ENCODE measurements at places on chromosomes 13 and 19.

DNA sequence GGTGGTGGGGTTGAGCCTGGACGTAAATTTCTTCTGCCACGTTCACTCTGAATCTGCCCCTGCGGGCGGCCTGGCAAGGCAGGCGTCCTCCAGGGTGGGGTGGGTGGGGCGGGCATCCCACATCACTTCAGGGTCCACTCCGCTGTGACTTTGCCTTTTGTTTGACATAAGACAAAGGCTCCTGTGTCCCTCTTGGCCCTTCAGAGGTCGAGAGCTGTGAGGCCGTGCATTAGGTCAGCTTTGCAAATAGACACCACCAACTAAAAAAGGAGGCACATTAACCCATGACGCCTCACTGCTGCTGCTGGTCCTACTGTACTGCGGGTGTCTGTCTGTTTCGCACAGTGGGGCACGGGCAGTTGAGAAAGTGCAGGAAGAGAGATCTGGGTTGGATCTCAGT lies 10.5 kb upstream of the ZNF536 start:
- no peak for DNase-seq

GRCh38 chr19:1567848-1568227 lies 287 bp downstream of the MEX3D start:
- DNase-seq, result no peak

DNA sequence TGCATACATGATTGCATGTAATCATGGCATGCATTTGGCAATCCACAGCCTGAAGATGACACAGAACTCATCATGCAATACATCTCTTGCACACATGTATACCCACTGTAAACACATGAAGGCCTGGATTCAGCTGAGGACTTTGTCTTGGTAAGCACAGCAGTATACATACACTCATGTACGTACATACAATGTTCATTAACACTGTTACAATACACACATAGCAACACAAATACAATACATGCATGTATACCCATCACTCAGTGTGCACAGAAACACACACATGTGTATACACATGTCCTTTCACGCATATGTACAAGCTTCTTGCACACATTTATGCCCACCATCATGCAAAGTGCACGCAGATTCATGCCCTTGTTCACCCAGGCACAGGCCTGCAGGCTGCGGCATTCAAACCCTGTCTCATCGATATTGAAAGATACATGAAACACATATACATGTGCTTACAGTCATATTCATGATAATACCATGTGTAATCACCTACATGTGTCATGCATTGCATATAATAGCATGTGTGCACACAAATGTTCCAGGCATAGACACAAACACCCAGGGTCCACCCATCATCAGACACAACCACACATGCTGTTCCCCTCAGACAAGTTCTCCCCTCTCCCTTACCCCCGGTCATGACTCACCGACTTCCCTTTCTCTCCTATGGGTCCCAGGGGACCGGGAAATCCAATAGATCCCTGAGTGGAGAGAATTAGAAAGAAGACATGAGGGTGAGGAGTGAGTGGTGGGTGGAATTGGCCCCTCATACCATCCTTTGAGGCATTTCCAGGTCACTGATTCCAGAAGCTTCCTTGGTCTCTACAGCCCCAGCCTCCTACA lies 28.7 kb downstream of the COL5A3 start:
- DNase-seq, result no peak

- DNase-seq, result no peak
Observed at GRCh38 chr13:46816371-46816770, 19.4 kb upstream of the ESD start.

- no peak for DNase-seq
Observed at GRCh38 chr19:57566396-57567265, 7.0 kb upstream of the ZNF550 start.

- DNase-seq, result no peak
Observed at GRCh38 chr13:32381539-32381938, 46.4 kb downstream of the N4BP2L1 start.

GRCh38 chr13:23081901-23082300 lies 98.9 kb upstream of the SGCG start:
- no peak for DNase-seq

DNA sequence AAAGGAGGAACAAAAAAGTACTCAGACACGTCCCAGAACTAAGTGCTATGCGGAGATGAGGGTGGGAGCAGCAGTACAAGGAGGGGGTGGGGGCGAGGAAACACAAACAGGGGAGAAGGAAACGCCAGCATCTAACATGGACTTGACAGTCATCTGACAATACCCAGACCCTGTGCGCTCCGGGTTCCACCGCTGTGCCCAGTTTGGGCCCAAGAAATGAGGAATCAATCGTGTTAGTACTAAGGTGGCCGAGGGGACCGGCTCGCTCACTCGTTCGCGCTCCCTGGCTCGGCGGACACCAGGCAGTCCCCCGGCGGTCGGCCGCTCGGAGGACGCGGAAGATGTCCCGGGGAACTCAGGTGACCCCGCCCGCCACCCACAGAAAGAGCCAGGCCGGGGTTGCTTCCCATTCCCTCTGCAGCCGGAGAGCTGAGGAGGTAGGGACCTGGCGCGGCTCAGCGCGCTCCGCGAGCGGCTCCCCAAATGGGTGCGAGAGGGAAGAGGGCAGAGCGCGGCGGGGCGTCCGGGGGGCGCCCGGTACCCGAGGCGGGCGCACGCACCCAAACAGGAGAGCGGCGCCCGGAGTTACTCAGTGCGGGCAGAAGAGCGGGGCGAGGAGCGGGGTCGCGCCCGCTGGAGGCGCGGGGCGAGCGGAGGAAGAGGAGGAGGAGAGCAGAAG lies 616 bp downstream of the TSHZ3 start:
- DNase-seq, result no peak

DNA sequence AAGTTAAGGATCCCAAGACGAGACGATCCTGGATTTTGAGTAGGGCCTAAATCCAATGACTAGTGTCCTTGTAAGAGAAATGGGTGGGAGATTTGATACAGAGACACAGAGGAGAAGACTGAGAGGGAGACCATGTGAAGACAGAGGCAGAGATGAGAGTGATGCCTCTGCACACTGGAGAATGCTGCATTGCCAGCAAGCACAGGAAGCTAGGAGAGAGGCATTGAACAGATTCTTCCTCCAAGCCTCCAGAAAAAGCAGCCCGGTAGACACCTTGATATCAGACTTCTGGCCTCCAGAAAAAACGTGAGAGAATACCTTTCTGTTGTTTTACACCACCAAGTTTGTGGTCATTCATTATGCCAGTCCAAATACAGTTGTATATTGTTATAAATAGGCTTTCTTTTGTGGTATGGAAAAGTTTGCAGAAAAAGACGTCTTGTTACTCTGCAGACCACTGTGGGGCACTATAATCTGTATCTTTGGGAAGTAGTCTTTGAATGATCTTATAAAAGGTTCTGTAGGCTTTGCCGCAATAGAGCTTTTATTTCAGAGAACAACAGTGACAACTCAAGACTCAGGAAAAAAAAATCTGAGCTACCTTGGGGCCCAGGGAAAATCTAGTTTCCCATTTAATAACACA lies 17.9 kb upstream of the RFC3 start:
- no peak for DNase-seq

DNA sequence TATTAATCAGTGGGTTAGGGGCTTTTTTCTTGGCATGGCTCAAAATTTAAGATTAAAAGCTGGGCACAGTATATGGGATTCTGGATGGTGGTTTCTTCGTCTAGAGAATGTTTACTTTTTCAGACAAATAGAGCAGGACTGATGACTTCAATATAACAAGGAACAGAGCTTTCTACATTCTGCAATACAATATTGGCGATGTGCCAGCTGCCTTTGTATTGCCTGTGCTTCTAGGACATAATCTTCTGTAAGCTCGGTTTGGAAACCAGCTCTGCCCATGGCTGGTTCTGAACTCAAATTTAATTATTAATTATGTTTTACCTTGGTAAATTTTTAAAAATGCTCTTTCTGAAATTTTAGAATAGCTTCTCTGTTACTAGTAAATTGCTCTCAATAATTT lies 139.1 kb upstream of the TRPC4 start:
- DNase-seq, result no peak

GRCh38 chr13:111093136-111093535 lies 22.0 kb upstream of the ARHGEF7 start:
- no peak for DNase-seq

DNA sequence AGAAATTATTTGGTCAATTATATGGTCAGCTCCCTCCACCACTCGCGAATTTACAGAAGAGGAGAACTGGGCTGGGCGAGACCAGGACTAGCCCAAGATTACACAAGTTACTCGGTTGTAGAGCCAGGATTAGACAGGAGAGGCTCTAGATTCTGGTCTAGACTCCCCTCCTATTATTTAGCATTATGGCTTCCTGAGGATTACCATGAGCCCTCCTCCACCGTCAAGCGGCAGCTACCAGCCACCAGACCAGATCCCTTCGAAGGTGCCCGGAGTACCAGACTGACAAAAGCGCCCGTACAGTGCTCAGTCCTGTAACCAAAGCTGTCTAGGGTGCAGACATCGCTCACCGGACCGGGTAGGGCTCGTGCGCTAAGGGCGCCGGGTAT lies 497 bp upstream of the MLNR start:
- DNase-seq, result no peak

DNA sequence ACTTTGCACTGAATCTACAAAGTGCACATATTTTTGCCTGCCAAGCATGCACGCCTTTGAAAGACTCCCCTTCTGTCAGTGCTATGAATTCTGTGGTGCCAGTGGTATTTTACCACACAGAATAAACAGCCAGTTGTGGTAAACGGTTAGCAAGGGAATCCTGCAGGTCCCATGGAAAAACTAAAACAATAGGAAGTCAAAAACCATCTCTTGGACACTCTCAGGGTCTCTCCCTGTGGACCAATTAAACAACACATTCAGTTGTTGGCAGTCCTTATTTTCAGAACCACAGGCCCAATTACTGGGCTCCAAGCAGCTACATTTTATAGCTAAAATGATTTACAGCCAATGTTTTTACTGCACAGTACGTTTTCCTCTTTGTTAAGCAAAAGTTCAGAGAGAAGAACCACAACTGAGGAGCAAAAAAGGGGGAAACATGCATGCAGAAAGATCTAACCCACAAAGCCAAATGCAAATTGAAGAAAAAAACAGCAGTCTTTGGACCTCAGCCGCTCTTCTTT lies 116.9 kb downstream of the KCTD12 start:
- DNase-seq, result no peak

DNA sequence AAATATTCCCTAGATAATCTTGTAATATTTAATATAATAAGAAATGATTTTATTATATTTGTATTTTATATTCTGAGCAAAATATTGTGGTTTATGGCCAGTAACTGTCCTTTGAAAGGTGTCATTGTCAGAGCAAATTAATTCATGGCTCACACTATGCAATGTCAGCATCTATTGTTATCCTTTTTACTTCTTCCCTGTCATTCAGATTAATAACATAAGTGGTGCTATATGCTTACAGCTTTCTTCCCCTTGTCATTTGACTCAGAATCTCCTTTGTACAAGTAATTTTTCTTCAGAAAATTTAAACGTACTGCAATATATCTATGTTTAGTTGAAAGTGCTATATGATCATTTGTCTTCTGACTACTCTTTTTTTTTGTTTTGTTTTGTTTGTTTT lies 1738.2 kb upstream of the MIR17HG start:
- DNase-seq, result no peak

DNA sequence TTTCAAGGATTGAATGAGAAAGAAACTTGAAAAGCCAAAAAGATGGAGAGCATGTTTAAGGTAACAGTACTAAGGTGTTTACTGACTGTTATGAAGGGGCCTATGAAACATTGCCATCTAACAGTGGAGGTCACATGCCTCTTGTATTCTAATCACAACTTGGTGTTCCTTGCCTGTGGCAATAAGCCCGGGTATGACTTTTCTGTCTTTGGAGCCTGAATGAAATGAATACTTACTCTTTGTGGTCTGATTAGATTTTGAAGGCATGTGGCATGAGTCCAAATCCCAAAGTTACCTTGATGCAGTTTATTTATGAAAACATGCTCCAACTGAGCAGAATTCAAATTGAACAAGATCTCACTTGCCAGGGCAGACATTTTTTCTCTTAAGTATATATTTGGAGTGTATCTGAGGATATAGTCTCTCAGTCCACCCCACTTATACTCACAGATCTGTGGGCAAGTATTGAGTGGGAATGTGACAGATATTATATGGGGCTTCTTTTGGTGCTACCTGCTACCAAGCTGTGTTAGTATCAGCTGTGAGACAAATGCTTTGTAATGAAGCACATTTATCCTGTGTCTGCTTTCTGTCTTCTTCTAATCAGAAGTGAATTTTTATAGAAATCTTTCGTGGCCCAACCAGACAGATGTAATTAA lies 67.5 kb downstream of the B3GLCT start:
- no peak for DNase-seq

DNA sequence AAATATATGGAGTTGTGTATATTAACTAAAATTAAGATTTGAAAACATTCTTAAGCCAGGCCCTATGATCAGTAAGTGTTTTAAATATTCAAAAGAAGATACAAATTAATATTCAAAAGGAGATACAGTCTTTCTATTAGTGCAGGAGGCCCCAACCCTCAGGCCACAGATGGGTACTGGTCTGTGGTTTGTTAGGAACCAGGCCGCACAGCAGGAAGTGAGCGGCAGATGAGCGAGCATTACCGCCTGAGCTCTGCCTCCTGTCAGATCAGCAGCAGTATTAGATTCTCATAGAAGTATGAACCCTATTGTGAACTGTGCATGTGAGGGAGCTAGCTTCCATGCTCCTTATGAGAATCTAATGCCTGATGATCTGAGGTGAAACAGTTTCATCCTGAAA lies 232.9 kb downstream of the FOXO1 start:
- DNase-seq, result no peak

DNA sequence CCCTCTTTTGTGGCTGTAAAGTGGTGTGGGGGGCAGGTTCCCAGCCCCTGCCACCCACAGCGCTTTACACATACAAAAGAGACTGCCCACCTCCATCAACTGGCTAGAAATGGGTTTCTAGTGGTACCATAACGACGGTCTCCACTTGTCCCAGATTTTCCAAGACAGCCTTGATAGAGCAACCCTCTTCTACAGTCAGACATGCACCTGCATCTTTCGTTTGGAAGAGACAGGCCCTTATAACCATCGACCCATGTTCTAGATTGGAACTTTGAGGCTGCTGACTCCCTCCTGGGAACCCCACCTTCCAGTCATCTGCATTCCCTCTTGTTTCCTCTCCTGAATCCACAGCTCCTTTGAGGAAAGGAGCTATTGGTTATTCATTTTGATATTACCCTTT lies 63.1 kb downstream of the GSX1 start:
- DNase-seq, result no peak

DNA sequence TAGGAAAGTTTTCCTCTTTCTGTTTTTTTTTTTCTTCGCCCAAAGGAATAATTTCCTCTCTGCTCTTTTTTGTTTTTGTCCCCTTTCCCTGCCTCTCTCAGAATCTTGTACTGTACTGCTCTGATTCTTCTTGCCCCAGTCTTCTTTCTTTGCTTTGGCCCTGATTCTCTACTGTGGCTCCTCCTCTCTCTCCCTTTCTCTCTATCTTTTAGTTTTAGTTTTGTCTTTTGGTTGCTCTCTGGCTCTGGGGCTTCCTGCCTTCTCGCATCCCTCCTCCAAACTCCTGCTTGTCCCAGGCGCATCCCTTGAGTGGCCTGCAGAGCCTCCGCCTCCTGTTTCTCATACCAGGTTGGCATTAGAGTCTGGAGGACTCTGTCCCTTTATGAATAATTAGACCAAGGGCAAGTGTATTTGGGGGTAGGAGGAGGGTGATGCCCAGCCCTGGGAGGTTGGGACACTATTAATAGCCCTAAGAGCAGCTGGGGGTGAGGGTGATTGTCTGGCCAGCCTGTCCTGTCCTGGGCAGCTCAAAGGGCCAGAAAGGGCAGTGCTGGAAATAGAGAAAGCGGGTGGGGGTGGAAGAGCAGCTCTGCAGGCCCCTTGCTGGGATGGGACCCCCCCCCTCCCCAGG lies 39.1 kb downstream of the LYL1 start:
- DNase-seq, result no peak

Measured in NCI-H1048 (cell line).